ENCODE measurements at places on chromosomes 11 and 22.

DNA sequence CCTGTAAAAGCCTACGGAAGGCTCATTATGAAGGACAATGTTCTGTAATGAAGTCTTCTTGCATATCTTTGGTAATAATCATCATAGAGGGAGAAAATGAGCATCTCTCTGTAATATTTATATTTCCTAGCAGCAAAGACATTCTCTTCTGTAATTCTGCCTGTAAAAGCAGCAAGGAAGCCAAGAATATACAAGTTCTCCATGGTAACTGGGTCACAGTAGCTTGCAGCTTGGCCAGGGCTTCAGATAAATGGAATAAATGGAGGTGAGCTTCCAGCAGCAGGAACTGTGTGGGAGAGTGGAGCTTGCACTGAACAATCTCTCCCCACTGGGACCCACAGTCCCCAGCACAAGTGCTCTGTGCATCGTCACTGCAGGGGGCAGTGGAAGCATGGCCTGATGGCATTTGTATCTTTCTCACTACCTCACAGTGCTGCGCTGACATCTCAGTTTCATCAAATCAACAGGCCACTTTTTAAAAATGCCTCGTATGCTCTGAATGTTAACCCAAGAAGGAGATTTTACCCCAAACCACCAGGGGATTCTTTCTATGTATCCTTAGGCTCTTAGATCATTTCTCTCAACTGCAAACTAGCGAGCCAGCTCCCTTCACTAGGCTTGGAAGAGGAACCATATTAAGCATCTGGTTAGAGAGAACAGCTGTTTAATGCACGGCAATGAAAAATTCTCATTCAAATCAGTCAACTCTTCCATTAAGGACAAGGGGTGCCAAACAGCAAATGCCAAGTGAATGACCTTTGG, 1059.7 kb downstream of the OPCML start:
- no peak for DNase-seq

DNA sequence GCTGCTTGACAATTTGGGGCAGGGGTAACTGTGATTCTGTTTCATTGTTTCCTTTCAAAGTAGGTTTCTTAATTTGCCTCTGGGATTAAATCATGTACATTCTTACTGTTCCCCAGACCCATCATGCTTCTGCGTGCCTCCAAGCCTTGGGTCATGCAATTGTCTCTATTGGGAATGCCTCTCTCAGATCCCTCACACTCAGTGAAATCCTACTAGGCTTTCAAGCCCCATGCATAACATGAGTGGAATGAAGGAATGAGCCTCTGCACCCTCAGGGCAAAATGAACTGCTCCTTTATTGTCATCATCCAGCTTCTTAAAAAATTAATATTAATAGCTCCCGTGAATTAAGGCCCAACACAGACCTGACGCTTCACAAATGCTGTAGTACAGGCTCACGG, 381.7 kb downstream of the TENM4 start:
- no peak for DNase-seq

GRCh38 chr11:106179048-106179447, 101.6 kb downstream of the AASDHPPT start:
- DNase-seq, result no peak

DNA sequence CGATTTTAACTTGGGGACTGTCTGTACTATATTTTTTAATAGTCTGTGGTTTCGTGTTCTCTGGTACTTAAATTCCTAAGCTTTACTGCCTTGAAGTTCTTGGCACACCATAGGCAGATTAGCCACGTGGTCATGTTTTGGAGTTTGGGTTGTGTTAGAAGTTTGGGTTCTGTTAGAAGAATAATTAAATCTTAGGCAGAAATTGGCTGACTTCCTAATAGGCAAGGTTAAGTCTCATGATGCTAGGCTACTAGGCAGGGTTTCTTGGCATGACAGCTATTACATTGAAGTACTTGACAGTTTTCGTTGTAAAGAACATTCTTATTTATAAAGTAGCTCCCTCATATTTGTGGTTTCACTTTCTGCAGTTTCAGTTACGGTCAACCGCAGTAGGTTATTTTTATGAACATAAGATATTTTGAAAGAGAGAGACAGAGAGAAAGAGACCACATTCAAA, 30.0 kb upstream of the MMP7 start:
- no peak for DNase-seq

DNA sequence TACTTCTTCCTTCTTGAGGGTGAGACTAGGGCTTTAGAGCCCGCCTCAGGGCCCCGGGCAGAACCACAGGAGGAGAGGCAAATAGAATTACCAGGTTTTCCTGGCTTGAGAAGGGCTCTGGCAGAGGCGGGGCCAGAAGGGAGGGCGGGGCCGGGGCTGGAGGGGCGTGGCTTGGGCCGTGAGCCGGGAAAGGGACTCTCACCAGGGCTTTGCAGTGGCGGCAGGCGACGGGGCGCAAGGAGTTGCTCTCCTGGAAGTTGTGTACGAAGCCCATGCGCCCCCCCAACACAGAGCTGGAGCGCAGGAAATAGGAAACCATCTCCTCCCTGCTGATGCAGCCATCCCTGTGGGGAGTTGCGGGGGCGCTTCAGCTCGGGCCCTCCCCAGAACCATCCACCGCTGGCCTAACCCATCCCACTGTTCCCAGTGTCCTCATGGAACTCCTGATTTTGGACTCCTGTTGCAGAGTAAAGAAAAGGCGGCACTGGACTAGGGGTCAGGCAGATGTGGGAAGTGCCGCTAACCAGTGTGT, 6.9 kb upstream of the NRXN2 start:
- peak; percentile 45 for DNase-seq

GRCh38 chr11:44572884-44573283, 7.4 kb downstream of the CD82 start:
- peak; percentile 50 for DNase-seq
